CD4-positive, alpha-beta T cell treated with Interferon alpha-2 for 1 hour (primary cell): ENCODE measurements at places on chromosomes 2 and 18.
A peak's percentile ranks its signal among the peaks of the same experiment; 100 is the strongest.

GRCh38 chr2:189171956-189172609, 7.5 kb downstream of the COL5A2 start:
- no peak for DNase-seq

- DNase-seq = no peak
These were observed 27.5 kb downstream of the TFCP2L1 start for GRCh38 chr2:121257480-121257840.

- DNase-seq = no peak
These were observed 40.3 kb downstream of the COPS8 start for GRCh38 chr2:237125967-237126366.

GRCh38 chr2:238706673-238707072, 141.2 kb upstream of the TWIST2 start:
- no peak for DNase-seq

- peak; percentile 71 for DNase-seq
These were observed 6.2 kb downstream of the MRPS5 start for GRCh38 chr2:95115418-95115817.

GRCh38 chr2:38945372-38945771, 55.7 kb downstream of the ARHGEF33 start:
- no peak for DNase-seq

DNA sequence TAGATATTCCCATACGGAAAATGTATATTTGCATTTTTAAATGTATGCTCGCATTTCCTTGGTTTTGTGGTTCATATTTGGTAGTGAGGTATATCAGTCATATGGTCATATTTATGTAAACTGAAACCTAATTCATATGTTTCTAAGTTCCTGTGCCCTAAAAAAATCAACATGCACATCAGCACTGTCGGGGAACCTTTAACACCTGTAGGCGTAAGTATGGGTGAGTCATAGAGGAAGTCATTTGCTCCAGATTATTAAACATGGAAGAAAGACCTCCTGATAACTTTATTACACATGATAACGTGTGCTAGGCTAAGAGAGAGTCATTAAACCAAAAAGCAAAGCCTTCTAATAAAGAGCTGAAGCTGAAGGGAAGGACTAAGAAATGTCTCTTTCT, 437.7 kb downstream of the NRXN1 start:
- no peak for DNase-seq

- no peak for DNase-seq
These were observed 51.5 kb downstream of the CDC42EP3 start for GRCh38 chr2:37619959-37620300.

DNA sequence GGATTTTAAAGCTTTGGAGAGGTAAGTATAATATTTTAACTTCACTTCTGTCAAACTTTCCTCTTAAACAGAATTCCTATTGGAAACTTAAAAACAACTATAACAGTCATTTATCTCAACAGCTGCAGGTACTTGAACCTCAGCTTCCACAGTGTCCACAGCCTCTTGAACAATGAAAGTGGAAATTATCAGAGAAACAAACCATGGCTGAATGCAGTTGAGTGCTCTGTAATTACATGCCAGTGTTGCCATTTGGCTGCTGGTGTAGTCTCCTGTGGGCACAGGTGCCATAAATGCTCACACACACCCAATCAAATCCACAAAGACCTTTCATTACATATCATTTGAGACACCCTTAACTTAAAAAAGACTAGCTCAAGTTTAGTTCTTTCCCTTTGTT, 125.1 kb downstream of the CPS1 start:
- DNase-seq = no peak

DNA sequence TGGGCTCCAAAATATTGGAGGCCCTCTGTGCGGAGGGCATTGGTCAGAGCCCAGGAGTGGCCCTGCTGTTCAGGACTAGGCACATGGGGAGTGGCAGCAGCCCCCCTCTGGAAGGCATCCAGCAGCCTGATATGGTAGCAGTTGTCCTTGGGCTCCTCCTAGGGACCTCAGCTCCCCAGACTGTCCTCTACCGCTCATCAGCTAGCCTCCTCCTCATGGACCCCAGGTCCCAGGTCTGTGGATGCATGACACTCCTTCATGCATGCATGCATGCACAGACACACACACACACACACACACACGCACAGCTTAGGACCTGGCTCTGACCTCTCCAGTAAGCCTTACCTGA, 15.4 kb upstream of the ATP6V1B1 start:
- no peak for DNase-seq

DNA sequence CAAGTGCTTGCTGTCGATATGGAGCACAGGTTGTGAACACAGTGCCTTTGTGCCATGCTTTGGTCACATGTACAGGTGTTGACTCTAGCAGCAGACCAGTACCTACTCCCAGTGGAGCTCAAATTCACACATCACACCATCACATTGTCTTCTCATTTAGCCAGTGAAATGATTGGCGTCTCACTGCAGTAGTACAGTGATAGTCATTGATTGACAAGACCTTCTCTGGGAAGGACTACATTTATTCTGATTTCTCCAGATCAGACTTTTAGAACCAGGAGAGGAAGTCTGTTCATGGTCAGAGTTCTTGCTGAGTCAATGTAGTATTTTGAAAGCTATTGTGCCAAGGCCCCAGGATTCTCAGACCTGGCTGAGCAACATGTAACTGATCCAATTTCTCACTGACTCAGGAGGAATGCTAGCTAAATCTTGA, 75.2 kb downstream of the FMNL2 start:
- DNase-seq = no peak

DNA sequence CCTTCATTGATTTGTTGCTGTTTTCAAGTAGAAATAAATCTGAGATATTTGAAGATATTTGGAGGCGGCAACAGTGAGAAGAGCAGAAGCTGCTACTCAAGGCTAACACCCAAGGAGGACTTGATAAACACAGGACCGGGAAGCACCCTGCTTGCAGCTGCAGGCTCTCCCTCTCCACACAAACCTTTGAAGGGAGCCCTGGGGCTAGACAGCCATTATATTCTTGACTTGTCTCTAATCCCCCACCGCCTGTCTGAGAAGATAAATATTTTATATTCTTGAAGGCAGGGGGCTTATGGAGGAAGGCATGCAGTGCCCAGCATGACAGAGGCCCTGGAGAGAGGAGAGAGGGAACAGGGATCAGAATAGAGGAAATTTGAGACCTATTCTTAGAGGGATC, 50.9 kb upstream of the SMAD2 start:
- no peak for DNase-seq

- DNase-seq = no peak
These were observed 94.9 kb downstream of the ADD2 start for GRCh38 chr2:70673041-70673647.
